ENCODE measurements at places on chromosomes 5 and 9.

- no peak for DNase-seq
Measured at GRCh38 chr5:35853631-35854030, 3.1 kb upstream of the IL7R start.

GRCh38 chr9:23768861-23769260 is 57.2 kb downstream of the ELAVL2 start:
- DNase-seq: no peak

- DNase-seq: no peak
Measured at GRCh38 chr9:89666950-89667349, 62.1 kb downstream of the GADD45G start.

GRCh38 chr5:170302653-170303501 is 5.3 kb upstream of the LCP2 start:
- no peak for DNase-seq

GRCh38 chr5:82019342-82020138 is 47.7 kb downstream of the ATG10 start:
- peak; percentile 1 for DNase-seq

DNA sequence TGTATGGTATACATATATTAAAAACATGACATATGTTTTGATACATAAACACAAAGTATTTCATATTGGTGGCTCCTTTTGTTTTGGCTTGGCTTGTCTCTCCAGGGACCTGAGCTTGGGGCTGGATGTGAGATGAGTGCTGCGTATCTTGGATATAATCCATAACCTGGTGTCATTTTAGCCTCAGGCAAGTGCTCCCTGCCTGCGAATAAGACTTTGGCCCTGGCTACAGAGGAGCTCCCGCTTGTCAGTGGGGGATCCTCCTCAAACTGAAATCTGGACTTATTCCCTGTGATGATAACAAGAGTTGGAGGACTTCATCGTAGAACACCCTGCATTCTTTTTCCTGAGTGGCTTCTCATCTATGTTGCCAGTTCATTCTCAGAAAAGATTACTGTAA is 341.7 kb upstream of the CLINT1 start:
- DNase-seq: no peak

DNA sequence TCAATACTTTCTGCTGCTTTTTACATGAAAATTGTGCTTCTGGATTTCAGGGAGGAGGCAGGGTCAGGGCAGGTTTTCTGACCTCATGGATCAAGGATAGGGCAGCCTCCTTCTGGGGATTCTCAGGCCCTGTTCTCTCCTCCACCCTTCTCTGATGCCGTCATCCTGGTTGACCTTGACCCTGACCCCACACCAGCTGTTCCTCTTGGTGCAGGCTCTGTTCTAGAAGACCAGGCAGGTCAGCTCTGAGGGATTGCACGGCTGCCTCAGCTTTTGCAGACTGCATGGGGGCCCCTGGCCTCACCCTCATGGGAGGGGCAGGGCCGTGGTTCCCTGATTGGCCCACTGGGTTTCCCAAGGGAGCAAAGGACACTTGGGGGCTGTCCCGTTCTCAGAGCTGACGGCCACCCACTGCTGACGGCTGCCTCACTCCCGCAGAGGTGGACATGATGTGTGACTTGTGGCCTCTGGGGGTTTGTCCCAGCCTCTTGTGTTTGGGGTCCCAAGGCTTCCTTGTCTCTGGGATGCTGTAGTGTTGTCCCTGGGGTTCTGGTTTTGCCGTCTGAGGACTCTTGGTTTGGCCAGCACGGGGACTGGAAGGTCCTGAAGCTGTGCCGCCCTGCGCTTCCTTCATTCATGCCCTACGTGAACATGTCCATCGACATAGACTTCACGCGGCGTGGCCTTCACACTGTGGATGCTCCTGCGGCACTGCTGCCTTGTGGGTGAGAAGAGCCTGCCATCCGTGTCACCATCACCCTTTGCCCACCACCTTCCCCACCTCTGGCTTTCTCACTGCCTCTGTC is 34.5 kb downstream of the CEP72 start:
- no peak for DNase-seq

GRCh38 chr5:125326150-125326510 is 579.7 kb upstream of the ZNF608 start:
- peak; percentile 61 for DNase-seq

- no peak for DNase-seq
Measured at GRCh38 chr9:99663297-99663696, 158.4 kb upstream of the NR4A3 start.

- no peak for DNase-seq
Measured at GRCh38 chr9:134492721-134493460, 148.7 kb upstream of the COL5A1 start.

- DNase-seq: no peak
Measured at GRCh38 chr5:129601576-129601975, 141.5 kb downstream of the ADAMTS19 start.

- DNase-seq: peak; percentile 80
Measured at GRCh38 chr9:120402741-120403542, 177.0 kb downstream of the CDK5RAP2 start.

- DNase-seq: no peak
Measured at GRCh38 chr5:3424946-3425345, 170.7 kb upstream of the IRX1 start.

DNA sequence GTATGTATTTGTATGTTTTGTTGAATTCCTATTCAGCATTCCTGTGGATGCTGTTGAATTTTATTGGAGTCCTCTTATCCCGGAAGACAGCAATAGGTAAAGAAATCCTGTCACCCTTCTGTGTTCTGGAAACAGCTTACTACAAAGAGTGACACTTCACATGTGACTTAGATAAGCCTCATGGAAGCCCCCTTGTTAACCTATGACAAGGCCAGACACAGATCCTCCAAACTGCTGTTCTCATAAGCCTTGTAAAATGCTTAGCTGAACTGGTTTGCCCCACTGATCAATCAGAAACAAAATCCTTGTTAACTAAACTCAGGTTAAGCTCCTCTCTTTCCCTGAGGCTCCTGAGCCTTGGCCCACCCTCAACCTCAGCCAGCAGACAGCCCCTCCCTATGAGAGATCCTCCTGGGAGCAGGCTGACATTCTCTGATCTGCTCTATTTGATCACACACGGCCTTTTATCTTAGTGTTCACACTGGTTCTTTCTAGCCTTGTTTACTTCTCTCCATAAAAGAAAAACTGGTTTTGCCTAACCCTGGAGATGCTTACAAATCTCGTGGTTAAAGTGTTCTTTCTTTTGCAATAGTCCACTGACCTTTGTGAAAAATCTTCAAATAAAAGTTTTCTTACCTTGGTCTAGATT is 29.4 kb upstream of the ATP6V1G1 start:
- DNase-seq: no peak

- DNase-seq: no peak
Measured at GRCh38 chr5:29193972-29194371, 1999.5 kb upstream of the CDH6 start.

DNA sequence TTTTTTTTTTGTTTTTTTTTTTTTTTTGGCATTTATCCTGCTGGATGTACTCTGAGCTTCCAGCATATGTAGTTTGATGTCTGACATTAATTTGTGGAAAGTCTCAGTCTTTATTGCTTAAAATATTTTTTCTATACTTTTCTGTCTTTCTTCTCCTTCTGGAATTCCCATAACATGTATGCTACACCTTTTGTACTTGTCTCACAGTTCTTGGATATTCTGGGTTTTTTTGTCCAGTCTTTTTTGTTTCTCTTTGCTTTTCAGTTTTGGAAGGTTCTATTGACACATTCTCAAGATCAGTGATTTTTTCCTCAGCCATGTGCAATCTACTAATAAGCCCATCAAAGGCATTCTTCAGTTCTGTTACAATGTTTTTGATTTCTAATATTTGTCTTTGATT is 19.4 kb upstream of the RFK start:
- DNase-seq: no peak

DNA sequence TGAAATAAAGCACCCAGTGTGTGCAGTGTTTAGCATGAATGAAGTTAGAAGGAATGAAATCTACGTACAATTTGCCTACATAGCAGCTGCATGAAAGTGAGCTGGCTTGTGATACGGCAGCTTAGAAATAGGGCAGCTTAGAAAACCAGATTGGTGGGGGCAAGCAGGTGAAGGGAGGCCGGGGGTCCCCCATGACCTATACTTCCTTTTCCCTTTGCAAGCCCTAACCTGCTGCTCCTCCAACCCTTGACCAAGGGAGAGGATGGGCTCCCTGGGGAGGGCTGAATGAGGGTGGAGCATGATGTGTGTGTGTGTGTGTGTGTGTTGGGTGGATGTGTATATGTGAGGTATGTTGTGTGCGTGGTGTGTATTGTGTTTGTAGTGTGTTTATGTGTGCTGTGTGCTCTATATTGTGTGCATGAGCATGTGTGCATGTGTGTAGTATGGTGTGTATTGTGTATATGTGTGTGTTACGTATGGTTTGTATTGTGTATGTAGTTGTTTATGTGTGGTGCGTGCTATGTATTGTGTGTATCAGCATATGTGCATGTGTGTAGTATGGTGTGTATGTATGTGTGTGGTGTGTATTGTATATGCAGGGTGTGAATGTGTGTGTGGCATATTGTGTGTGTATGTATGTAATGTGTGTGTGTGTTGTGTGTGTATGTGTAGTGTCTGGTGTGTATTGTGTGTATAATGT is 72.1 kb downstream of the TENT4A start:
- DNase-seq: no peak

- no peak for DNase-seq
Measured at GRCh38 chr9:110101531-110102161, 106.3 kb downstream of the C9orf152 start.

DNA sequence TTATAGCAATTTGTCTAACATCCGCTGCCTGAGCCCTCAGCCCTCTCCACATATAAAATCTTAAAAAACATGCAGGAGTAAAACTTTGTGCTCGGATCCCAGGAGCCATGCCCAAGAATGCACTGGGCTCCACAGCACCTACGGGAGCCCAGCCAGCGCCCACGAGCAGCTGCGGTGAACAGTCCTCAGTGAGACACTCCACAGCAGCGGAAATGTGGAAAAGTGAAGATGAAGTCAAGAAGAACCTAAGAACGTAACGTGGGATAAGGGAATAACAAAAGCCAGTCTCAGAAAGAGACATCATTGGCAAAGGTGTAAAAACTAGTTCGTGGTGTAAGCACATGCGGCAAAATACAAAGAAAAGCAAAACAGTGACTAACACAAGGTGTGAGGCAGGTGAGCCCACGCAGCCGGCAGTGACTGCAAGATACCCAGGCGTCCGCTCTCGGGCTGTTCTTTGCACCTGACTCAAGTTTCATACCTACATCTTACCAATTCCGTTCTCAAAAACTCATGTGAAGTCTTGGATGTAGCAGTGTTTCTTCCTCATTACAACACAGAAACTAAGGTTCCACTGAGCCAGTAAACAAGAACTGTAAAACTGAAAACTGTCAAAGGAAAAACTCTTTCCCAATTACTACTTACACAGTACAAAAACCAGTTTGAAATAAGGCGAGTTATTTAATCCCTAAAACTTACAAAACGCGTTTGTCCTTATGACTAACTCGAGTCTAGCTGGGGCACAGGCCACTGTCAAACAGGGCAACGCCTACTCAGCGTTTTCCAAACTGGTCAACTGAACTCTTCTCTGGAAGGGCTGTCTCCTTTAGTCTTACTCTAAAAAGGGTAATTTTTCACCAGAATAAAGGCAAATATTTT is 1.7 kb downstream of the CAMSAP1 start:
- DNase-seq: peak; percentile 34

DNA sequence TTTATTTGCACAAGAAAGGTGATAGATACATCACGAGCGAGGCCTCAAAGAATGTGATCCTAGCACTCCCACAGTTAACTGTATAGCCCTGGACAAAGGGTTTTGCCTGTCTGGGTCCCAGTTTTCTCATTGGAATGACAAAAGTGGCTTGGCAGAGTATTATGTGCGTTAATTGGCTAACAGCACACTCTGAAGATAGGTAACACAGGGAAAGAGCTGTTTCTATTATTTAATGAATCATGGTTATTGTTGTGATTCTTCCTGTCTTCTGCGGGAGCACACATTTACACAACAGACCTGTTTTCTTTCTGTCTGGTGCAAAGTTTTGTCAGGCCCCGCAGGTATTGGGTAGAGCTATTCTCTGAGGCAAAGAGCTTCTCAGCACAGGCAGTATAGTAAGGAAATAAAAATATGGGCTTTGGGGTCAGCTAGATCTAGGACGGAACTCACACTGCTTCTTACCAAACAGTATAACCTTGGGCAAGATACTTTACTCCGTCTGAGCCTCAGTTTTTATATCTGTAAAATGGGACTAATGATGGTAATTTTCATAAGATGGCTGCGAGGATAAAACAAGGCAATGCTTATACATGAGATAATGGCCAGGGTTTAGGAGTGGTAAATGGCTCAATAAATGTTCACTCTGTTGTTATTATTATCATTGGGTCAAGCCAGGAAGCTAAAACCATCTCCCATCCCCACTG is 78.9 kb downstream of the PLAC8L1 start:
- DNase-seq: no peak

DNA sequence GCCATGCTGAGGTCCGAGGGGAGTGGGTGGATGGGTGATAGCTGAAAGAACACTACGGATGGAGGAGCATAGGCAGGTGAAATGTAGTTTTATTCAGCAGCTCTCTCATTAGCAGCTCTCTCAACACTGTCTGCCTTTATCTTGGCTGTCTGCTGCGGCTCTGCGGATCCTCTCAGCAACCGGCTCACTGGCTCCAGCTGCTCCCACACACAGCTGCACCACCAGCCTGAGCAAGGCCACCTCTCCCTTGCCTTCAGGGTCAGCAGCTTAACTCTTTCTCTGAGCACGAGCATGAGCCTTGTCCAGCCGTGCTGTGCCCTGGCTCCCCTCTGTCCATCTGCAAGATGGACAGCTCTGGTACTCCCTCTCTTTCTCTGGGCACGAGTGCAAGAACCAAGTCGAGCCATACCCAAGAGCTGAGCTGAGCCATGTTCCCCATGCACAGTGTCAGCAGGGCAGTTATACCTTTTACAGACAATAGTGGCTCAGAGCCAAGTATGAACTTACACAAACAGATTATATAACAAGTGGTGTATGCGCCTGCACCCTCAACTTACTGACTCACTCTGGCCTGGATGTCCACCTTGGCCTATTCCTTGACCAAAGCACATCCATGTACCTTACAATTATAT is 108.5 kb downstream of the MACIR start:
- DNase-seq: no peak

GRCh38 chr9:88978034-88978433 is 13.2 kb upstream of the S1PR3 start:
- DNase-seq: no peak

GRCh38 chr5:79330071-79330470 is 94.1 kb downstream of the JMY start:
- DNase-seq: no peak

GRCh38 chr9:78940121-78940855 is 631.5 kb upstream of the TLE4 start:
- DNase-seq: no peak

All from stromal cell of bone marrow (primary cell).